ENCODE measurements at places on chromosomes 5 and 9. TPM values are rescaled to one million over a fixed set of nuclear protein-coding genes. Genes with fewer than 3 reads are reported as not detected.

The FAM81B gene
- not detected for total RNA-seq

The LECT2 gene
- total RNA-seq = 0.70 TPM

The ADGRD2 gene
- total RNA-seq = not detected

The UNC13B gene
- 20.8 TPM for total RNA-seq

The BTNL3 gene
- total RNA-seq = 0.14 TPM

The SHISAL2B gene
- not detected for total RNA-seq

The FBP2 gene
- total RNA-seq = not detected

The FAM120A gene
- total RNA-seq = 42.8 TPM

The IL5 gene
- not detected for total RNA-seq

The SLC31A1 gene
- total RNA-seq = 57.8 TPM

The SLC4A9 gene
- total RNA-seq = 0.35 TPM

The EPB41L4A gene
- 1.4 TPM for total RNA-seq

The ADAMTSL1 gene
- not detected for total RNA-seq

The DOCK8 gene
- total RNA-seq = 15.2 TPM

The DOK3 gene
- 10.1 TPM for total RNA-seq

The GRM6 gene
- not detected for total RNA-seq

The PCDHB13 gene
- 0.12 TPM for total RNA-seq

The RARS1 gene
- 124 TPM for total RNA-seq

The KCNMB1 gene
- total RNA-seq = not detected

The PCDHA8 gene
- not detected for total RNA-seq

The SPATA6L gene
- total RNA-seq = 2.4 TPM

The WWC1 gene
- total RNA-seq = 109 TPM

The ABCA1 gene
- total RNA-seq = 14.0 TPM

The SPATA31A3 gene
- total RNA-seq = not detected

The FOXE1 gene
- not detected for total RNA-seq

The RFESD gene
- 1.6 TPM for total RNA-seq

The PCDHB14 gene
- total RNA-seq = 0.44 TPM

The NDUFAF2 gene
- 60.8 TPM for total RNA-seq

The SPINK13 gene
- not detected for total RNA-seq

The CCDC180 gene
- total RNA-seq = 5.9 TPM

The IFNA21 gene
- not detected for total RNA-seq

The PCDHA12 gene
- total RNA-seq = not detected

The RASEF gene
- 0.39 TPM for total RNA-seq

The FSTL4 gene
- total RNA-seq = 2.7 TPM

The SPINK7 gene
- total RNA-seq = not detected

Data from Caco-2 (cell line).